ENCODE measurements at places on chromosomes 7 and 10.

- peak; percentile 6 for DNase-seq
These were observed 51.0 kb downstream of the ORC5 start for GRCh38 chr7:104156842-104157277.

GRCh38 chr7:3762146-3762831 is 461.2 kb downstream of the SDK1 start:
- DNase-seq: no peak

- no peak for DNase-seq
These were observed 168.4 kb downstream of the SEMA3D start for GRCh38 chr7:85018498-85018897.

- DNase-seq: no peak
These were observed 33.5 kb downstream of the OSBPL3 start for GRCh38 chr7:24946467-24946866.

- no peak for DNase-seq
These were observed 80.5 kb downstream of the TBXAS1 start for GRCh38 chr7:139909379-139910050.

DNA sequence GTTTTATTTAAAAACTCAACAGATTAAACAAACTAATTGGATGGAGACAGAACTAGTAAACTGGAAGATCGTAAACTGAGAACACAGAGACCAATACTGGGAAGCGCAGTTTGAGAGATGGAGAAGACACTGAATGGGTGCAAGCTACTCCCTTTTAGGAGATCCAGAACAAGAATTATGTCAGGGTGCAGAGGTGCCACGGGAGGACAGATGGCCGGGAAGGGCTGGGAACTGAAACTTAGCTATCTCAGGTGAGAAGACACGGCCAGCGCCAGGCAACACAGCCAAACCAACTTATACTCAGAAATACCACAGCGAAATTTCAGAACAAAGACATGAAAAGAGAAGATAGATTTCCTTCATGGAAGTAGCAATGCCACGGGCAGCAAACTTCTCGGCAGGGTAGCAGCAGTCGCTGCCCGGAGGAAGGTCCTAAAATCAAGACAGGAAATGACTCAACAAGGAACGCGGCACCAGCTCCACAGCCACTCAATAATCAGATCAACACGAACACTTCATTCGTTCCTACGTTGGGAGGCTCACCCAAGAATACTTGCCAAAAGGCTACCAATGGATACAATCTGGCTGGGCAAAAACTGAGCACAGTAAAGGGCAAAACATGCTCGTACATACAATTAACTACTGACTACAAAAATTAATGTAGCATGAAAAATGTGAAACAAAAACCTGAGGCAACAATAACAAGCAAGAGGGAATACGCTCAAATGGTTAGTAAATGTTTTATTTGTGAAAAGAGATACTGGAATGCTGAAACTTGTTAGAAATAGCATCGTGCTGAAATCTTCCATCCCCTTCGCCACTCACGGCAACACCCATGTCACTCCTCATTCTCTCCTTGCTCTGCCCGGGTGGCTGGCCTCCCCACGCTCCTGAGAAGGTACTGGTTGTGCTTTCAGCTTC is 2.2 kb upstream of the LRRC27 start:
- peak; percentile 43 for DNase-seq

GRCh38 chr10:90344226-90344625 is 513.6 kb downstream of the HTR7 start:
- DNase-seq: no peak

DNA sequence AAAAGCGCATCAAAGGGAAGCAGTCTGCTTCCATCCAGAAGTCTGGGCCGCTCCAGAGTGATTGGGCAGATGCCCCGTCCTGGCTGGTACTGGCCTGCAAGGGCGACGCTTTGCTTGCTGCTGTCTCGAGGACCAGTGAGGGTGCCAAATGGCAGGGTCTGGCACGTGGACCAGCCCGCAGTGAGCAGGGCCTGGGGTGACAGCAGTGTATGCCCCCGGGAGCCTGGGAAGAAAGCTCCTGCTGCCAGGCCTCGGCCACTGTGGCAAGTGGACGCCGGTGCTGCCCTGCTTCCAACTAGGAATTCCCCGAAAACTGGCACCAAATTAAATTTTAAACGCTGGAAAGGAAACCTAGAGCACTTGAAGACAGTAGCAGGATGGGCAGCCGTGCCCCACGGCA is 357.0 kb upstream of the MKI67 start:
- DNase-seq: no peak

DNA sequence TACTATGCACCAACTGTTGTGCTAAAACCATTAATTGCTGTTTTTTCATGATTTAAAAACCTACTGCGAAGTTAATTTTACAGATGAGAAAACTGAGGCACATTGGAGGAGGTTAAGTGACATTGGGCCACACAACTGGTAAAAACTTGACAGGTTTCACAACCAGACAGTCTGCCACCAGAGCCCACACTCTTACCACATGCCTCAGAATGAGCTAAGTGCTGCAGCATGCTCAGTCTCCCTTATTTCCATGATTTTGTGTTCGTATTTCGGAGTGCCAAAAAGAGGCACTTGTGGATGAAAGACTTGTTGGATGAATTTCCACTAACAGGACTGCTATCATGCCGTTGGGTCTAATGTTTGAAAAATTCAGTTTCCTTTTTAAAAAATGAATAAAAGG is 77.4 kb downstream of the PCLO start:
- DNase-seq: no peak

DNA sequence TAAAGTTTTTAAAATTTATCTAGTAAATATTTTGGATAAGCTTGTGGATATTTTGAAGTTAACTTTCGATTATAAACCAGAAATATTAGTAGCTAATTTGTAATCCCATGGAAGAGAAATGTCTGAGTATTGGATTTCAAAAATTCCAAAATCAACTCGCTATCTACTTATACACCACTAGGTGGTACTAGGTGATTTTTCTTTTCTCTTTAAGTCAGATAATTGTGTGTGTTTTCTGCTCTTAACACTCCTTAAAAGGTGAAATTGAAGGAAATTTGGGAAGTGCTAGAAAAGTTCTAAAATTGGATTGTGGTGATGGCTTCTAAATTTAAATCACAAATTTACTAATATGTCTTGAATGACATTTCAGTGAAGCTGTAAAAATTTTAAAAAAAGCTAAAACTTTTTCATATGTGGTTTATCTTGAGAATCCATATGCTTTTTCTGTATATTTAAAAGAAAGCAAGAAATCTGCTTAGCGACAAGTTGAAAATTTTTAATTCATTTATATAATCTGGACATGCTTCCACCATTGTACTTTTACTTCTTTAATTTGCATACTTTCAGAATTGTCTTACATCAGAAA is 90.2 kb downstream of the IPMK start:
- DNase-seq: peak; percentile 7

DNA sequence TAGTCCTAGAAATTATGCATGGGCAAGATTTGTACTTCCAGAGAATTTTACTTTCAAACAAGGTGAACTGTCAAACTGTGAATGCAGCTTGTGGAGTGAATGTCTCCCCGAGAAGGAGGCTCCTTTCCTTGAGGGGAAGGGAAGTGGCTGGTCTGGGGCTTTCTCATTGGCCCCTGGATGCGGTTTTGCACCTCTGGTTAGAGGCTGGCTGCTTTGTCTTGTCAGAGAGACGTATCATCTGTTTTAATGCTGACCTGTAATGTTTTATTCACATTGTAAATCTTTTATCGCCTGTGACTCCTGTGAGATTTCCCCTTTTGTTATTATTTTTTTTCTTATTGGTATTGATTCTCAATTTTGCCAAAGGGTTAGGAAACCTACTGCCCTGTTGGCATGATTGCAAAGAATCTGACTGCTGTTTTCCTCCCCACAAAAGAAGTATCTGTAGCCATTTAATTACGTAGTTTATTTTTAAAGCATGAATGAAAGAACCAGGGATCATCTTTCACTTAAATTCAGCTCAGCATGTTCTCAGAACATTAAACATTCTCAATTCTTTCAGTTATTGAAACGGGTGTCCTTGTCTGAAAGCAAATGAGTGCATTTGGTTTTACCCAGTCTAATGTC is 238.3 kb upstream of the NFE2L3 start:
- DNase-seq: no peak

DNA sequence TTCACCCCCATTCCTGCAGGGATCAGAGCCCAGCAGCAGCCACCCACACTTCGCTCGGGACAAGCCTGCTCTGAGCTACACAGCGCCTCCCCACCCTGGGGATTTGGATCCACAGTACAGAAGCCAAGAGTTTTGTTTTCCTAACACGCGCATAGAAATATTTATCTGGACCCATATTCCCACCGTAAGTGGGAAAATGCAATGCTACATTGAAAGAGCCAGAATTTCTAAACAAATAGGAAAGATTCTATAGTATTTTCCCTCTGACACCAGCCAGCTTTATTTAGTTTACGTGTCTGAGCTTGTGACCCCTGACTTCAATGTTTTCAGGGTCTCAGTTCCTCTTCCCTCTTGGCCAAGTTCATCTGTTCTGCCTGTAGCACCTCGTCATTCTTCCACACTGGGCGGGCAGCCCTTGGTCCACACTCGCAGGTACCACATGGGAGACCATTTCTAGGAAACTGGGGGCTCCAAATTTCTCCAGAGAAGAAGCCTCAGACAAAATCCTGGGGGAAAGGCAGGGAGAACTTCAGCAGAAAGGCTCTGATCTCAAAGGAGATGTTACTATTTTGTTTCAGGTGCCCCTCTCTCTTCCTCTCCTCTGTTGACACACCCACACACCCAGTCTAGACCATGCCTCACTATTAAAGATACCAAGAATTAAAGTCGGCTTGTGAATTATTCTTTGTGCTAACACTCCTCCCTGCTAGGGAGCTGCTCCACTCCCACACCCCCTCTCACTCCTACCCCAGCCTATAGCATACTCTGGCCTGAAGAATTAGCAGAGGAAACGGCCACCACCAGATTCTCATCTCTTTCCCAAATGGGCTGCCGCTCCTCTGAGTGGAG is 116.0 kb upstream of the PCGF5 start:
- DNase-seq: no peak

DNA sequence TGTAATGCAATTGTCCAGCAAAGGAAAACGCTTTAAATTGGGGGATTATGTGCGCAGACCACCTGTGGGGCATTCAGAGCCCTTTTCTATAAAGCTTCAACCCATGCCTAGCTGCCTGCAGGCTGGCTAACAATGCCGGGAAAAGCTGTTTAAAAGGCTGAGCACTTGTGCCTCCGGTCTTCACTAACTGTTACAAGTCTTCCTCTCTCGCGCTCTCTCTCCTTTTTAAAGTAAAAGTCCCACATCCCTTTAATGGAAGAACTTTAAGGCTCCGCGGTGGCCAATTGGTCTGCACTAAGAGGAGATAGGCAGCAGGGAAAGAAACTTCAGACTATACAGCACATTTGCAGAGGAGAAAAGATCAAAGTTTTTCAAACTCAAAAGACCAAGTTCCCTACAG is 4.6 kb downstream of the FZD8 start:
- no peak for DNase-seq

- DNase-seq: no peak
These were observed 96.4 kb downstream of the BUB3 start for GRCh38 chr10:123250640-123251039.
